ENCODE measurements at places on chromosomes 4 and X. TPM values are rescaled to one million over a fixed set of nuclear protein-coding genes. Genes with fewer than 3 reads are reported as not detected.

- DNase-seq, result peak; percentile 0
These were observed 207.2 kb downstream of the NLGN4X start for GRCh38 chrX:6021316-6022091.

DNA sequence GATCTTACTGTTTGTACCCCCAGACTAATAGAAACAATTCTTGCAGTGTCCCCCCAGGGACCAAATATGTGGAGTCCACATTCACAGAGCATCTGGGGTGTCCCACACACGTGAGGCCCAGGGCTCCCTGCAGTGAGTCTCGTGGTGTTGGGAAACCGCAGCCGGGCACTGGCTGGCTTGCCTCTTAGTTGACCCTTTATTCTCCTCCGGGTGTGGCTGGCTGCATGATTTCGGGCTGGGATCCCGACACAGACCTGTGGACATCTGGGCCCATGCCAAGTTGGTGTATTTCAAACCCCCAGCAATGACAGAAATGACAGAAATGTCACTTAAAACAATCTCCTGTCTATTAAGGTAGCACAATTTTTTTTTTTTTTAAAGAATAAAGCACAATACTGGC lies 15.6 kb upstream of the CLDN24 start:
- no peak for DNase-seq

DNA sequence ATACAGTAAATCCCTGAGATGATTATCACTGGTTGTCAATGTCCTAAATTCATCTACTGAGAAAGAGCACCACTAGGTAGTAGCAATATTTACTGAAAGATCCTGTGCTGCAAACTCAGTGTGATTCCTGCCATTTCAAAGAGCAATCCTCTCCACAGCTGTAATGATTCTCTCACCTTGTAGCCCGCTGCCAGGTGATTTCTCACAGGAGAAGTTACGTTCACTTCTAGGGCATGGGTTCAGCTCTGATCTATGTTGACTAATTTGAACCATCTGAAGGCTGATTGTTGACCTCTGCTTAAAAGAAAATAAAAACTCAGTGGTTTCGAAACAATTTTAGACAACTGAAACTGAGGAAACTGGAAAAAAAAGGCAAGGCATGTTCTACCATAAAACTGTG lies 197.0 kb downstream of the FAT4 start:
- DNase-seq, result no peak

DNA sequence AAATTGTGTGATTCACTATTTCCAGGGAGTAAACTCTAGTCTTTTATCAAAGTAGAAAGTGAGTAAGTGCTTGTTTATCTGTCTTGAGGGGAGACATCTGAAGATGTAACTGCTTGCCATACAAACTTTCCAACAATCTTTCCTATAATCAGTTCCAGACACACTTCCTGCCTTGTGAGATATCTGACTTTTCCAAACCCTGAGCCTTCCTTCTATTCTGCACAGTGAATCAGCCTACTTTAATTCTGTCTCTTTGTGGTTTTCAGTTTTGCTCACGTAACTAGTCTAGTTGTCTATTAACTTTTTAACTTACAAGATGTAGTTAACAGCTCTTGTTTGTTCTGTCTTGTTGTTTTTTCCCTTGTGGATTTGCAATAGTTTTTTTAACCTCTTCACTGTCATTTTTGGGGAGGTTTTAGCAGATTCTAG lies 947.8 kb downstream of the C4orf33 start:
- DNase-seq, result no peak

DNA sequence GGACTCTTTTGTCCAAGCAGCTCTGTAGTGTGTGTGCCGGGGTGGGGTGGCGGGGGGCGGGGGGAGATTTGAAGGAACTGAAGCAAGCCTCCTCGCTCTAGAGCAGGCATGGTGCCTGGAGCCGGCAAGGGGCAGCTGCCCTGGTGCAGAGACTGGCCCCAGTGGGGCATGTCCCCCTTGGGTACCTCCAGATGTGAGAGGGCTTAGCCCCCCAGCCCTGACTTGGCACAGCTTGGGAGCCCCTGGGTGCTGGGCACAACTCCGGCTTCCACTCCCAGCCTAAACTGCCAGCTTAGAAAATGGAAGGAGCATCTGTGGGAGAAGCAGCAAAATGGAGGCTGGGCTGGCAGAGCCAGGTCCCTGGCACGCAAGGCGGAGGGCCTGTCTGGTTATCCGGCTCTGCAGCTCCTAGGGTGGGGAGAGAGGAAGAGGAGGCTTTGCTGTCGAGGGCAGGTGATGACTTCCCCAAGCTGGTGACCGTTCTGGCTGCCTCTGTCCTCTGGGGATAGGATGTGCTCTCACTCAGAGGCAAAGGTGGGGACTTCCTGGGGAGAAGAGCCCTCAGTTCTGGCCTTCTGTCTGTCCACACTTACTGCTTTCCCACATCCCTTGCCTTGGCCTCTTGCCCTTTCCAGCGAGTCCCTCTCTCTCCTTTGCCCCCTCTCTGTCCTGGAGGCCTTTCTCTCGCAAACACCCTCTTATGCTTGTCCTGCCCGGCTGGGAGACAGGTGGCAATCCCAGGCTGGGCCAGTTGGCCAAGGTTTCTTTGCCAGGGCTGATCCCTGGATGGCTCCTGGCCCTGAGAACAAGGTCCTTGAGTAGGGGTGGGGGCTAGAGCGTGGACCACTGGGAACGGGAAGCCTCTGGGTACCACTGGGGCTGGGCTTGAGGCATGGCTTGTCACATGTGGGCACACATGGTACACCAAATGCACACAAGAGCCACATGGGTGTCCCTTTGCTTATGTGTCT lies 2.0 kb downstream of the DLG3 start:
- no peak for DNase-seq

DNA sequence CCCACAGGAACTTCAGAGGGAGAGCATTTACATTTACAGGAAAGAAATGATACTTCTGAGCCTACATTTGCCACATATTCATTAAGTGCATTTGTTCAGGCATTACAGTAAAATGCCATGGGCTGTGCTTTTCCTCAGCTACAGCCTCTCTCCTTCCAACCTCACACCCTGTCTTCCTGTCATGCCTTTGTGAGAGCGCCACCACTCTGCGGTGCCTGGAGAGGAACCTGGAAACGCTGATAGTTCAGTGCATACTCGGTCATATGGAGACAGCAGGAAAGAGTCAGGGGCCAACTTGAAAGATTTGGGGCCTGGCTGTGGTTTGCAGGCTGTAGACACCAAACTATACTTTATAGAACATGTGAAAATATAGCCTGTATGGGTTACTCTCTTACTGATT lies 40.5 kb downstream of the NFKB1 start:
- DNase-seq, result no peak

DNA sequence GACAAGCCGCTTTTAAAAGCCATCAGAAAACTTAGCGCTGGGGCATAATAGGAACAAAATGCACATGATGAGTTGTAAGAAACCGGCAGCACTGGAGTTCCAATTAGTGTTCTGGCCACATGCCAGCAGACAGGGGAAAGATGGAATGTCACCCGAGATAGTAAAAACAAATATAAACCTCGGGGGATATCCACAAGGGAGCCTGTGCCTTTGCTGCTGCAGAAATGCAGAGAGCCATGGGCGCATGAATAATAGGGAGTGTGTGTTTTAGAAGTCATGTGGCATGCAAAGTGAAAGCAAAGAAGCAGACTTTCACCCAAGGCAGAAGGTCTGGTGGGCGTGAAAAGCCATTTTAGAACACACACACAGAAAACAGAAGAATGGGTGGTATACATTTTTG lies 19.1 kb downstream of the GPRASP3 start:
- peak; percentile 7 for DNase-seq

- no peak for DNase-seq
These were observed 171.9 kb downstream of the GALNTL6 start for GRCh38 chr4:171985129-171985528.

DNA sequence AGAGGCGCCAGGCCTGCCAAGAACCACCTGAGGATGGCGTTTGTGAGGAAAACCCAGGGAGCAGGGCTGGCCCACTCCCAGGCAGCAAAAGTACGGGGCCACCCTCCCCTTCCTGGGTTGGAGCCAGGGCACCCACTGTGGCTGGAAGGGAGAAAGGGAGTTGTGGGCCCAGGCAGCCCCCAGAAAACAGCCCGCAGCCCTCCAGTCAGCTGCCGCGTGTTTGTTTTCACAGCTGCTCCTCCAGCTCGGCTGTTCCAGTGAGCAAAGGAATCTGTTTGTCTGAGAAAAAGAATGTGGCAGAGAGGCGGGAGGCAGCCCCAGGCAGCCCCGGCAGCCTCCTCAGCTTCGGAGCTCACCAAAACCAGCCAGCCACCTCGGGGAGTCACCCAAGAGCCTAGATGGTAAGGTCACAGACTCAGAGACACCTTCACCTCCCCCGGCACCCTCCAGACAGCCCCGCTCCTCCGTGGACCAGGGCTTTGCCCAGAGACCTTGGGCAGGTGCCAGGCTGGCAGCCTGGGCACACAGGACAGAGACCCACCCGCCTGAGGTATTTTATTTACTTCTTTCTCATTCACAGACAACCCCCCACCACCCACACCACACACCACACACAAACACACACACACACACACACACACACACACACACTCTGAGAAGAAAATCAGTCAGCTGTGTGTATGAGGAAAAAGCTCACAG lies 338.1 kb downstream of the BCOR start:
- peak; percentile 78 for DNase-seq

- DNase-seq, result no peak
These were observed 158.8 kb downstream of the RBMX2 start for GRCh38 chrX:130560544-130560943.

- peak; percentile 94 for DNase-seq
These were observed 908 bp upstream of the TLR6 start for GRCh38 chr4:38857354-38858096.

GRCh38 chrX:9430346-9430921 lies 34.4 kb upstream of the TBL1X start:
- no peak for DNase-seq

DNA sequence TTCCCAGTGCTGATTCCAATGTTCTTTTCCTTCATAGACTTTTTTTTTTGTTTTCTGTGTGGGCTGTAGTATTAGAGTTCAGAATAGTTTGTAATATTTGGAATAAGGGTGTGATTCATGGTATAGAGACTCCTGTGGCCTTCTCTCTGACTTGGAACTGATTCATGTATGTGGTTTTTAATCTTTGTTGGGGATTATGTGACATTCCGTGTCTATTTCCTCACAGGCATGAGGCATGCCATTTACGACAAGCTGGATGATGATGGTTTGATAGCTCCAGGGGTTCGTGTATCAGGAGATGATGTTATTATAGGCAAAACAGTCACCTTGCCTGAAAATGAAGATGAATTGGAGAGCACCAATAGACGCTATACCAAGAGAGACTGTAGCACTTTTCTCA lies 44.4 kb downstream of the POLR2B start:
- peak; percentile 97 for DNase-seq

- DNase-seq, result no peak
These were observed 73.2 kb upstream of the AMOT start for GRCh38 chrX:112913807-112914206.

DNA sequence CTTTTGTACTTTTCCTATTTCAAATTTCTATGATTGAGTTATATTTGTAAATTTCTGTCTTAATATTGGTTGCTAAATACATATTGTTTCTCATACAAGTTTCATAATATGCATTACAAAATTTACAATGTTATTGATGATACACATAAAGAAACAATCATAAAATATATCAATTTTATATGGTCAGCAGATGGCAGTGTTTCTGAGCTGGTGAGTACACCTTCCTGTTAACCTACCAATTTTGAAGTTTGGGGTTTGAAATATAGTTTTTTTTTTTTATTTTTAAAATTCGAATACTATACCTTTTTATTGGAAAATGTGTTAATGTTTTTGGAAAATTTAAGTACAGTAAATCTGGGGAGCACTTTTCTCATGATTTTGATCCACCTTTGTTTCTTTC lies 1953.1 kb upstream of the ADGRL3 start:
- no peak for DNase-seq

GRCh38 chr4:145480257-145480656 lies 1.4 kb upstream of the SMAD1 start:
- no peak for DNase-seq

GRCh38 chr4:177064116-177064515 lies 245.6 kb upstream of the NEIL3 start:
- no peak for DNase-seq

GRCh38 chrX:104310090-104310489 lies 55.4 kb upstream of the ESX1 start:
- DNase-seq, result peak; percentile 47

DNA sequence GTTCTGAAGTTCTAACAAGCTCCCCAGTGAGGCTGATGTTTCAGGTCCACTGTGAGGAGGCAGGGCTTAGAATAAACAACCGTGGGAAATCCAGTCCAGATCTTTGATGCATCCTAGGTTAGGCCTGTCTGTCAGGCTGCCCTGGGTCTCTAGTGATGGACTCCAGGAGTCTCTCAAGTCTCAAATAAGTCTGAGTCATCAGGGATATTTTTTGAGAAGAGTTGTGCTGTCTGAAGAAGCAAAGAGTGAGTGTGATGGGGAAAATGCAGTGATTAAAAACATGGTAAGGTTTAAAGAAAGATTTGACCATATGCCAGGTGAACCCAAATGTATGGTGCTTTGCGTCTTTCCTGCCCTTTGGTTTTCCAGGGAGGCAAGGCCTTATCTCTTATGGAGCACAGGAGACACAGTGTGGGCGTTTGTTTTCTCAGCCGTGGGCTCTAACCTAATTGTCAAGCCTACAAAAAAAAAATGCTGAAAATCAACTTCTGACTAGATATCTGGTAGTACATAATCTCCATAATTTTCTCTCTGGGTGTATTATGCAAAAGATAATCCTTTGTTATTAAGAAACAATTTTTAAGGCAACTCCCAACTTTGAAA lies 100.7 kb downstream of the PTTG2 start:
- DNase-seq, result peak; percentile 62

GRCh38 chr4:57661517-57662090 lies 551.4 kb upstream of the IGFBP7 start:
- DNase-seq, result no peak

DNA sequence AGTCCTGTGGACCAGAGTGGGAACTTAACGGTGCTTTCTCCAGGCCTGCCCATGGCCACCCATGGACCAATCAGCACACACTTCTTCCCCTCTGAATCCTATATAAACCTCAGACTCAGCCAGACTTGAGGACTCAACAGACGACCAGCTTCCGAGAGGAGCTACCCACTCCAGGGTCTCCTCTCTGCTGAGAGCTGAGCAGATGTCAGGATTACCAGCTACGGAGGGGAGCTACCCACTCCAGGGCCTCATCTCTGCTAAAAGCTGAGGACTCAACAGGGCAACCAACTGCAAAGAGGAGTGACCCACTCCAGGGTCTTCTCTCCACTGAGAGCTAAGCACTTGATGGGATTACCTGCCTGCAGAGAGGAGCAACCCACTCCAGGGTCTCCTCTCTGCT lies 80.0 kb upstream of the DDX60 start:
- no peak for DNase-seq

ITIH6 gene
- total RNA-seq, result not detected

FAM9C gene
- not detected for total RNA-seq

KLB gene
- total RNA-seq, result not detected

NOCT gene
- total RNA-seq, result 30.8 TPM

TBC1D19 gene
- 31.4 TPM for total RNA-seq

SH3TC1 gene
- total RNA-seq, result 1.6 TPM

COL4A5 gene
- 15.0 TPM for total RNA-seq

TBC1D9 gene
- total RNA-seq, result 16.9 TPM

CCDC110 gene
- total RNA-seq, result 0.90 TPM

PPARGC1A gene
- total RNA-seq, result under 0.01 TPM

UBE2K gene
- 17.7 TPM for total RNA-seq

RIBC1 gene
- total RNA-seq, result 0.36 TPM

TNMD gene
- not detected for total RNA-seq

CHRDL1 gene
- 0.36 TPM for total RNA-seq

HDX gene
- total RNA-seq, result 11.4 TPM

RPS6KA3 gene
- total RNA-seq, result 51.1 TPM

ADGRG2 gene
- total RNA-seq, result under 0.01 TPM

DMRTC1 gene
- total RNA-seq, result not detected

Data from IMR-90 (cell line).